ENCODE measurements at places on chromosomes 4 and X.

- no peak for DNase-seq
Measured at GRCh38 chr4:81397635-81398034, 74.1 kb downstream of the RASGEF1B start.

GRCh38 chr4:107247738-107248137 lies 211.6 kb upstream of the DKK2 start:
- peak; percentile 27 for DNase-seq

- DNase-seq, result no peak
Measured at GRCh38 chr4:156473151-156473550, 498.4 kb downstream of the PDGFC start.

DNA sequence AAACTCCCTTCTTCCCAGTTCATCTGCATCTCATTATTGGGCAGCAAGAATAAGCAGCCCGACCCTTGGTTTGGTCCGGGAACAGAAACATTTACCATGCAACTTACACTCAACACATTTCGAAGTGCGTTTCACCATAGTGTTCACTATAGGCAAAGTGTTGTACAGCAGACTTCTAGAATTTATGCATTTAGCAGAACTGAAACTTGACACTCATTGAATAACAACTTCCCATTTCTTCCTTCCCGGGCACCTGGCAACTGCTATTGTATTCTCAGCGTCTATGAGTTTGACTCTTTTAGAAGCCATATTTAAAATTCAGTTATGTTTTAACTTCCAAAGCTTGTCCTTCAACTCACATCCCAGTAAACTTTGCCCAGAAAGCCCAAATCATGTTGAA lies 840.6 kb downstream of the NLGN4X start:
- DNase-seq, result no peak

DNA sequence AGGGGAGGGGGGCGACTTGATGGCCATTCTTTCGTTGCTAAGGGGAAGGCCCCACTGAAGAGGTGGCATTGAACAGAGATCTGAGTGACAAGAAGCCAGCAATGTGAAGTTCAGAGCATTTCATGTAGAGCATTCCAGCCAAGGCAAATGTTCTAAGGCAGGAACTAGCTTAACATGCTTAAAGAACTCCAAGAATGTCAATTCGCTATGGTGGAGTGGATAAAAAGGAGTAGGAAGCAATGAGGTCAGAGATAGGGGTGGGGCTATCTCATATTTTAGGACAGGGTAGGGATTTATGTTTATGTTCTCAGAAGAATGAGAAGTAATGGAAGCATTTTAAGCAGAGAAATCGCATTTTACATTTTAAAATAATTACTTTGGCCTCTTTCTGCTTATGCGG lies 130.9 kb downstream of the TTC29 start:
- DNase-seq, result no peak

DNA sequence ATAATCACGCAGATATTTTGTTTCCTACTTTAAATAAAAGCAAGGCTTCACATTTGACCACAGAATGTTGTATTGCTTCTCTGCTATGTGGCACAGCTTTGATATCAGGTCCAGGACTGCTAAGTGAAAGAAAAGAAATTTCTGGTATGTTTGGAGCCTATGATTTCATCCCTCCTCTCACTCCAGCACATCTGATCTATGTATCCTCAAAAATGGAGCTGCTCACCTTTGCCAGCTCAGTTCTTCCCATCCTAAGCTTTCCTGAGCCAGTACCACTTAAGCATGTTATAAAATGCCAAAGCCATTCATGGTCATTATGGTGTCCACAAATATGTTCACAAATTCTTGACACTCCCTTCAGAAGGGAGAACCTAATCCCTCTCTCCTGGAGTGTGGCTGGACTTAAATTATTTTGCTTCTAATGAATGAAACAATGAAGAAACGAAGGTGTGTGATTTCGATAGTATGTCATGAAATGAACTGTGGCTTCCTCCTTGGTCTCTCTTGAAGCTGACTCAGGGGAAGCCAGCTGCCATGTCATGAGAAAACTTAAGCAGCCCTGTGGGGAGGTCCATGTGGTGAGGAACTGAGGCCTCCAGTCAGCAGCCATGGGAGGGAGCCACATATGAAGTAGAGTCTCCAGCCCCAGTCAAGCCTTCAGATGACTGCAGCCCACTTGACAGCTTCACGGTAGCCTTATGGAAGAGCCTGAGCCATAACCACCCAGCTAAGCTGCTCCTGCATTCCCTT lies 207.7 kb downstream of the MGST2 start:
- DNase-seq, result peak; percentile 51

DNA sequence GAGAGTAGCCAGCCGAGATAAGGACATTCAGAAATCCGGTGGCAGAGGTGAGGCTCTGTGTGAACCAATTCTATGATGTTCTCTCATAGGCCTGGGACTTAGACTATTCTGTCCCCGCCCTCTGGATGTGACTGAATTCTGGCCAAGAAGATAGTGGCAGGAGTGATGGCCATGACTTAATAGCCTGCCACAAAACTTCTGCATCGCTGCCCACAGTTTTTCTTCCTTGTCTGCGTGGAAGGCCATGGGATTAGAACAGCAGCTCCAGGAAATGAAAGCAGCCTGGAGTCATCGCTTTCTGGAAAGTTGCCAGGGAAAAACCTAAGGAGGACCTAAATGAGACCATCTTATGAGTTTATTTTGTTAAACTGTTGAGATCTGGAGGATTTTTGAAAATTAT lies 134.7 kb downstream of the F11 start:
- peak; percentile 28 for DNase-seq

GRCh38 chrX:134244043-134244442 lies 7.1 kb downstream of the CCDC160 start:
- no peak for DNase-seq

DNA sequence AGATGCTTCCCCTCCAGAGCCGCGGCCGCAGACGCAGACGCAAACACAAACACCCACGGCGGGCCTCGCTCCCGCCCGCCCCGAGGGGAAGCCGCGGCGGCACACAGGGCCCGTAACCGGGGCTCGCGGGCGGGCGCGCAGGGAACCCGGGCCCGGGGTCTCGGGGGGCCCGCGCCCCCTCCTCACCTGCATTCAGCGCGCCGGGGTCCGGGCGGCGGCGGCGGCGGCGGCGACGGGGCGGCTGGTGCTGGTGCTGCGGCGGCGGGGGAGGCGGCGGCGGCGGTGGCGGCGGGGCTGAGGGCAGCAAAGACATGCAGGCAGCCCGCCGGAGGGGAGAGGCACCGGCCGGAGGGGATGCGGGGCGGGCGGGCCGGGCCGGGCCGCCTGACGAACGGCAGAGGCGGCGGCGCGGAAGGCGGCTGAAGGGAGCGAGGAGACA lies 255 bp upstream of the CNOT6L start:
- DNase-seq, result no peak

DNA sequence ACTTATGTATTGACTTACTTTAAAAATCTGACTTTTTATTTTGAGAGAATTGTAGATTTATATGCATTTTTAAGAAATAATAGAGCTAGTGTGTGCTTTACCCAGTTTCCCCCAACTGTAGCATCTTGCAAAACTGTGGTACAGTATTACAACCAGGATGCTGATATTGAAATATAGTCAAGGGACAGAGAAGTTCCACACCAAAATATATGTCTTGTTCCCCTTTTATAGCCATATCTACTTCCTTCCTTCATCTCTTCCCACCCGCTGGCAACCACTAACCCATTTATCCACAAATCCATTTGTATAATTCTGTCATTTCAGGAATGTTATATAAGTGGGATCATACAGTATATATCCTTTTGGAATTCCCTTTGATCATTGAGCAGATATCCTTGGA lies 16.8 kb downstream of the KDM6A start:
- no peak for DNase-seq

DNA sequence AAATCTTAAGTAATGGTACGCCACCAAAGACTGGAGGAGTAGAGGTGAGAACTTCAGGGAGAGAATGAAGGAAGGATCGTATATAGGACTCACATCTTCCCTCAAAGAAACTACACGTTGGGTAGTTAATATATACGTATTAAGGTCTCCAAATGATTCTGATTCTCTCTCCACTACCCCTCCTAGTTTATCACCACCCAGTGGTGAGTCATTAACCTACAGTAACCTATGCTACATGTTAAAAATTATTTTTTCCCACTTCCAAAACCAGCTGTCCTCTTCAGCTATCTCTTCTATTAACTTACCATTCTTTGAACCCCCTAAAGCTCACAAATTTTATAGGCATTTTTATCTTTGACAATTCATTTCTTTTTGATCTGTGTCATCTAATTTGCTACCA lies 69.7 kb downstream of the RPS6KA6 start:
- DNase-seq, result no peak

- DNase-seq, result no peak
Measured at GRCh38 chr4:153024466-153024865, 88.3 kb downstream of the FHDC1 start.

DNA sequence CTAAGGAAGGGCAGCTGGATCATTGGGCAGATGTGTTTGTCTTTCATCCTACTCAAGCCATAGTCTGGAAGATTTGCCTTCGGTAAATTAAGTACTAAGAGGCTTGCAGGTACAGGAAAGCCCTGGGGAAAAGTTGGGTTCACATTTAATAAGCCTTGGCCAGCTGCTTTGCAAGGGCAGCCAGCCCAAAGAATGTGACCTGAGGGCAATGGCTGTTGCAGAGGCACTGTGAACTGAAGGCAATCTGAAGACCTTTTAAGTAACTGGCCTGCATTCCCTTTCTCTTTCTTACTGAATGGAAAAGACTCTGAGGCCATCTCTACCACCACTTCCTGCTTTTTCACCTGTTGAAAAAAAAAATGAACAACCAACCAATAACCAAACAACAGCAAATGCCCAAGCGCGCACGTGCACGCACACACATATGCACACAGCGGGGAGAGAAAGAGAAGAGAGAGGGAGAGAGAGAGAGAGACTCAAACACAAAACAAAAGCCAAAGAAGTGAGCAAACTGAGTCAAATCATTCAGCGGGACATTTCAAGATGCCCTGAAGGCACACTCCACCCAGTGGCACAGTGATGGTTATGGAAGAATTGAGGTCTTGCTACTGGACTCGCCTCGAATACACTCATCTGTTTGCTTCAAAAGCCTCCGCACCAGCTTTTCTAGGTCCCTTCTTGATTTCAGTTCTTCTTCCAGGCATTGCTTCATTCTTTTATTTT lies 19.6 kb downstream of the CD40LG start:
- DNase-seq, result no peak

DNA sequence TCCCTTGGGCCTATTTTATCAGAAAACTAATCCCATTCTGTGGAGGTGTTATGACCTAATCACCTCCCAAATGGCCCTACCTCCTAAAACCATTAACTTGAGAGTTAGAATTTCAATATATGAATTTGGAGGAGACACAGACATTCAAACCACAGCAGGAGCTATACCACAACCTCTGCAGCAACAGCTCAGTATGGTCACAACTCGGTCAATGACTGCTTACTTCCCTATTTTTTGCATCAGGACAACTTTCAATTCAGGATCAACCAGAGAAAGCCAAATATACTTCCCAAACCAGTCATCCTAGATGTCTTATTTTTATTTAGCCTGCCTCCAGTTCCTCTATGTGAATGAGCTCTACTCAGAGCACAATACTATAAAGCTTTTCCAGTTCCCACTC lies 11.3 kb upstream of the SMARCA5 start:
- DNase-seq, result no peak

DNA sequence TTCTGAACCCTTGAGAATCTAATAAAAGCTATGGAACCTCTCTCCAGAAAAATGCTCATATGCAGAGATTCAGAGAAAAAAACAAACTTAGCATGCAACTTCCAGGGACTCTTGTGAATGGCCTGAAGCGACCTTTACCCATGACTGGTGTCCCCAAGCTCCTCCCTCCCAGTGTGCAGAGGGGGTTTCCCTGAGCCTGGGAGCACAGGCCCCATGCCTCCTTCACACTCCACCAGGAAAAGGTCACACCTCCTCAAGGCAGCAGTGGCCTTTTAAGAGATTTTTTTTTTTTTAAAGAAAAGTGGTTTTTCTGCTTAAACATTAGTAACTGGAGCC lies 13.3 kb upstream of the UBA6 start:
- DNase-seq, result no peak

DNA sequence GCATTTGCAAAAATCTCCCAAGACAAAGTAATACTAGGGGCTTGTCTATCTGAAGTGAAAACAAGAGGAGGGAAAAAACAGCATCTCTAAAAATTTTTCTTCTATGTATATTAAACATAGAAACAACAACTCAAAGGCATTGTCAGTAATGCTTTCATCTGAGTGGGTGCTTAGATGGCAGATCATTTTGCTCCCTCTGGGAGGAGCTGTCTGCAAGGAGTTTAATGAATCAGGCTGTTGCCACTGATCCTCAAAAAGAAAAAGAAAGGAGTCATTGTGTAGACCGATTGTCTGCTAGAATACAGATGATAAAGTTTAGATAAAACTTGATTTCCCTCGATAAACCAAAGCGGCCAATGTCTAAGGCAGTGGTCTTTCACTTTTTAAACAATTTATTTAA lies 49.7 kb upstream of the KLHL8 start:
- peak; percentile 22 for DNase-seq

GRCh38 chrX:19702856-19703255 lies 184.5 kb downstream of the SH3KBP1 start:
- DNase-seq, result no peak

DNA sequence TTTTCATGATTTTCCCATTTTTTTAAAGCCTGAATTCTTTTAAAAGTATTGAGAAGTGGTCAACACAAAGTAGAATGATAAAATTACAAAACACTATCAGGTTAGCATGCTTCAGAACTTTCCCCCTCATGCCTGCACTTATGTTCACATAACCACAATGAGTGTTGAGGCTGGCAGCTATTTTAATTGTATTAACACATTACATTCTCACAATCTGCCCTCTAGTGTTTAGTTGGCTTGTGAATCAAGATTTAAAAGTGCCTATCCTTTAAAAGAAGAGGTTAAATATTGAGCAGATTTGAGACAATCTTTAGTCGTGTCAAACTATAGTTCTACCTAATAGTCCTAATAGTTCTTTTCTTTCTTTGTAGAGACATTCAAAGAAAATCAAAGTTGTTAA lies 93.6 kb upstream of the NAP1L5 start:
- DNase-seq, result peak; percentile 46

- DNase-seq, result no peak
Measured at GRCh38 chr4:15412461-15412860, 15.4 kb upstream of the C1QTNF7 start.

DNA sequence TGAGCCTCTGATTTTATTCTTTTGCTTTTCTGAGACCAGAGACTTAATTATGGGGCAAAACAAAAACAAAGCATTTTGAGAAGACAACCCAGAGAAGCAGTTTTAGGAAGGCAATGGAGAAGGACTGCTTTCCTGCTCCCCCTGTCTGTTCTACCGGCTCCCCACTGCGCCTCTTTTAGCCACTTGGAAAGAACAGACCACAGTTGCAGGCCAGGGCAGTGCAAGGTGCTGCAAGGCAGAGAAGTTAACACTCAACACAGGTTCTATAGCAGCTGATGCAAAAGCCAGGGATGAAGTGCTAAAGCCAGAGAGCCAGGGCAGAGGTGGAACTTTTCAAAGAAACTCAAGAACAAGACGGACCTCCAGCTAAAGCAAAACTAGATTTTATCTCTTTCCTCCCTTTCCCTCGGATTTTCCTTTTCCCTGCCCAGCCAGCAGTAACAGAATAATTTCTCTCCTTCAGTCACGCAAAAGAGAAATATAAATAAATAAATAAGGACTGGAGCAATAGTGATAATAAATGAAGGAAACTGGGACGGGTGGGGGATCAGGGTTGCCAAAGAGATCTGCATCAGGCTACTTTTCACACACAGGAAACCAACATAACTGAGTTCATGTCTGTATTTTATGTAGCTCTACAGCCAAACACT lies 10.4 kb downstream of the SH3RF1 start:
- DNase-seq, result no peak

Data from fibroblast of skin of right quadriceps (primary cell).